ENCODE measurements at places on chromosomes 12 and 14. TPM values are rescaled to one million over a fixed set of nuclear protein-coding genes. Genes with fewer than 3 reads are reported as not detected.
A peak's percentile ranks its signal among the peaks of the same experiment; 100 is the strongest.

Gene KSR2
- under 0.01 TPM for total RNA-seq

Gene CD163
- not detected for total RNA-seq

Gene GIT2
- 31.4 TPM for total RNA-seq

Gene RPL10L
- total RNA-seq: not detected

Gene PTPN21
- 14.7 TPM for total RNA-seq

DNA sequence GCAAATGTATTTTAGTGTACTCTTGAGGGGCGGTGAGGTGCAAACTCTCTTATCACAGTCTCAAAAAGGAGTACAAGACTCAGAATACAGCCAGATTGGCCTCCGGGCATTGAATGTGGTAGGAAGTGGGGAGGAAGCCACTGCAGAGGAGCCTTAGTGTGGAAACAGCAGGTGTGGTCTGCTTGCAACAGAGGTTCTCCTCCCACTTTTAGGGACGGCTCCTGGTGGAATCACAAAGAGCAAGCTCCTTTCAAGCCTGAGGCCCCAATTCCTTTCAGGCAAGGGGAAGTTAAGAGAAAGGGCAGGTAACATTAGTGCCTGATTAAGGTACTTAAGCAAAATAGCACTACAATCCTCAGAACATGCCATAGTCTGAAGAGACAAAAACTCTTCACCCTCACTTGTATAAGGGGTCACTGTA lies 23.7 kb upstream of the SLC2A3 start:
- DNase-seq: peak; percentile 23

DNA sequence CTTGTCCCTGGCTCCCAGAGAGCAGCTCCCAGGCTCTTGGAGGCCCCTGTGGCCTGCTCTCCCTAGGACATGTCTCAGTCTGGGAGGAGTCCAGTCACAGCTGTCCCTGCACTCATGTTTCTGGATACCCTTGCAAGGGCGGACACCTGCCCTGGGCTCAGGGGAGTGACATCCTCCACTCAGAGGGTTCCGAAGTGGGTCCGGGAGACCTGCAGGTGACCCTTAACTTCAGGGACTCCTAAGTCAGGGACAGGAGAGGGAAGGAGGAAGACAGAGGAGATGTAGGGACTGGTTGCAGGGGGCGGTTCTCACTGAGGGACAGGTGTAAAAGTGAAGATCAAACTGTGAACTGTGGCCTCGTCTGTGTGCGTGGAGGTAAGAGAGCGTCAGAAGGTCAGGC lies 37.6 kb downstream of the CACNA2D4 start:
- no peak for DNase-seq

- no peak for DNase-seq
These were observed 267.9 kb upstream of the CAND1 start for GRCh38 chr12:67001251-67001650.

DNA sequence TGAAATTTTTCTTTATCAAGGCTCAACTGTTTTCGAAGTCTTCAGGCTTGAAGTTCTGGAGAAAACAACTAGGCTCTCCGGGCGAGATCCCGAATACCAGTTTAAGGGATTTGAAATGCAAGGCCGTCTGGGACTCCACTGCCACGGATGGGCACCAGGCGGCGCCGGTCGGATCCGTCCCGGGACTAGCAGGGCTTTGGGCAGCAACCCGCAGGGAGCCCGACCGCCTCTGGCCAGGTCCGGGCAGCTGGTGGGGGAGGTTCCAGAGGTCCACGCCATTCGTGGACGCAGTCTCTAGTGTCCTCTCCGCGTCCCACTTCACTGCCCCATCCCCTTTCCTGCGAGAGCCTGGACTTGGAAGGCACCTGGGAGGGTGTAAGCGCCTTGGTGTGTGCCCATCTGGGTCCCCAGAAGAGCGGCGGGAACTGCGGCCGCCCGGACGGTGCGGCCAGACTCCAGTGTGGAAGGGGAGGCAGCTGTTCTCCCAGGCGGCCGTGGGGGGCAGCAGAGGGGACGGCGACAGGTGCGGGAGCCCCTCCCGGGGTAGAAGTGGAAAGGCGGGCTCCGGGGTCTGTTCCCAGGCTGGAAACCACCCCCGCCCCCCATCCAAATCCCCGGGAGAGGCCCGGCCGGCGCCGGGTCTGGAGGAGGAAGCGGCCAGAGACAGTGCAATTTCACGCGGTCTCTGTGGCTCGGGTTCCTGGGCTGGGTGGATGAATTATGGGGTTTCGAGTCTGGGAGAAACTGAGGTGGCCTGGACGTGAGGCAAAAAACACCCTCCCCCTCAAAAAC lies 838 bp upstream of the ERBB3 start:
- DNase-seq: peak; percentile 78

- DNase-seq: peak; percentile 49
These were observed 3.2 kb downstream of the BIN2 start for GRCh38 chr12:51320695-51321320.

GRCh38 chr12:27009881-27010301 lies 4.3 kb downstream of the TM7SF3 start:
- no peak for DNase-seq
